ENCODE measurements at places on chromosomes 5 and 9.

- DNase-seq: no peak
Measured at GRCh38 chr5:102638316-102638715, 116.8 kb upstream of the PAM start.

- DNase-seq: no peak
Measured at GRCh38 chr5:86463339-86463738, 154.4 kb upstream of the COX7C start.

GRCh38 chr9:90307167-90307833, 335.3 kb downstream of the DIRAS2 start:
- DNase-seq: no peak

DNA sequence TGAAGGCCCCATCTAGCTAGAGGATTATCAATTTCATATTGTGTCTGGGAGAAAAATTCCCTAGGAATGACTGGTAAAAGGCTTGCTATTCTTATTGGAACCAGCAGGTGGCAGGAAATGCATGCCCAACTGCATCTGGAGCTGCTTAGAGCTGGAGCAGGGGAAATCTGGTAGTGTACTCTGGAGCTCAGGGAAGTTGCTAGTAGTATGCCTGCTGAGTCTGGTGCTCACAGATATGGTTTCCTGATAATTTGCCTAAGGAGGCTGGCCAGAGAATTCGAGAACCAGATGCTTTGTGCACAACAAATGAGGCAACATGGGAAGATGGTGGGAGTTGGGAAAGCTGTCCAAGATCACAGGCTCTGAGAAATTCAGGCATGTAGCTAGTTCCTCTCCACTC, 53.7 kb downstream of the G3BP1 start:
- DNase-seq: peak; percentile 37

Data from CD4-positive, alpha-beta T cell treated with Interleukin-6 for 4 hours (primary cell).